NCI-H187 treated with DMSO at 0.1 percent for 48 hours (cell line): ENCODE measurements at places on chromosomes 12 and 14.

- no peak for DNase-seq
Measured at GRCh38 chr14:65506801-65507200, 94.3 kb downstream of the FUT8 start.

DNA sequence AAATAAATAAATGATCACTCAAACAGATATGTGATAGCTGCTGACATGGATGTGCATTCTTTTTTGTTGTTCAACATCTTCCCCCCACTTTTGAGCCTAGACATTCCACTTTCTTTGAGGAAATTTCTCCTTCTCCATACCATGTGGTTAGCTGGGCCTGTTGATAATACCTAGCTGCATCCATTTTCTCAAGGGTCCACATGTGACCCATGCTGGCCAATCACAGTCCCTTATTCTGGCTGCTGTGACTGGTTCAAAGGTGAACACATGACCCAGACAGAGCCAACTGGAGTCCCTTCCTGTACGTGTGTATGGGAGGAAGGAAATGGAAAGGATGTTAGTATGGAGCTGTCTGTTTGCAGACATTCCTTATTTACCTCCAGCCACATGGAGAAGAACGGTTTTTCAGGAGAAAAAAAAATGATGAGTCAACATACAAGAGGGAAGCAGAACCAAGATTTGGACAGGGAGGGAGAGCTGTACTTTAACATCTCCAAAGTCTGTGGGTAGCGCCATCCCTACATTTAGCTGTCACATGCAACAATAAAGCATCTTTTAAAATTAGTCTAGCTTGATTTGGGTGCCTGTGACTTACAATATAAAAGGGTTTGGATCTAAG is 391.7 kb upstream of the TBX3 start:
- no peak for DNase-seq

DNA sequence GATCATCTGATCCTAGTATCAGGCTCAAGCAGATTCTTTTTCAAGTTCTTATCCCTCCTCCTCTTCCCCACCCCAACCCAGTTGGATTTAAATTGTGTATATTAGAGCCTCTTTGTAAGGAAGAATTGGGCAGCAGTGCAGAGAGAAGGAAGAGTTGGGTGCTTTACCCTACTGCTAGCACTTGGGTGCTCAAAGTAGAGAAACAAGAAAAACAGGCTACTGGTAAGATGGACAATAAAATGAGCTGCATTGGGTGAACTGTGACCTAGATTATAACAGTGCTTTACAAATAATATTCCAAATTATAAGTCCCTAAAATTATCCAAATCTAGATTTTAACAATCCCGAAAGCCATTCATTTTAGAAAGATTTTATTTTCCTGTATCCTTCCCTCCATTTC is 363.4 kb upstream of the GARIN6 start:
- DNase-seq: no peak

DNA sequence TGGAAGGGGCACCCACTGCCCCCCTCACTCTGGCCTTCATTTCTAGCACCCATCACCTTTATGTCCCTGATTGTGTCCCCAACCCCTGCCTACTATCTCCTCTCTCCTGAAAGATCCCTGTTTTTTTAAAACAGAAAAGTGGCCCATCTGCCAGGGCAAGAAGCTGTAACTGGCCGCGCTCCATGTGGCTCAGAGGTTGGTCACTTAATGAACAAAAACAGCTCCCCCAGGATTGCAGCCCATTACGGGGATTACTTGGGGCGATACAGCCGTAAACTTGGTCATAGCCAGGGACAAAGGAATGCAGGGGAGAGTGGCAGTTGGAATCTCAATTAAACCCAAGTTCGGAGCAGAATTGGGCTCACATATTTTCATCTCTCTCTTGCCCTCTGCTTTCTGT is 34.8 kb upstream of the VSX2 start:
- DNase-seq: no peak

- DNase-seq: no peak
Measured at GRCh38 chr12:49195736-49196135, 6.9 kb upstream of the TUBA1A start.

- no peak for DNase-seq
Measured at GRCh38 chr12:47039756-47040155, 39.7 kb upstream of the PCED1B start.

DNA sequence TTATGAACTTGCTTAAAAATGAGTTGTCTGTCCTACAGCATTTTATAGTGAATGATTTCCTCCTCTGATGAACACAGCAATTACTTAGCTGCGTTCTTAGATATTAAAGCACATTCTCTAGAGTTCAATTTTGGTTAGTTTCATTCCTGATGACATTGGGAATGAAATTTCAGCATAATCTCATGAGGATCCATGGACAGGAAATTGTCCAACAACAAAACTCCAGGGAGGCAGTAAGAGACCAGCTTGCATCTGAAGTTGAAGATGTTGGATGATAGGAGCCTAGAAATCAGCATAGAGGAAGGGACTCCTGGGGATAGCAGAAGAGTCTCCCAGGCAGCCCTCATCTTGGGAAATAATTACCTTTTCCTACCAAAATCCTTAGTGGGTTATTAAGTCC is 128.7 kb upstream of the RAP1B start:
- no peak for DNase-seq
